NCI-H187 (cell line): ENCODE measurements at places on chromosomes 16 and 17.
A peak's percentile ranks its signal among the peaks of the same experiment; 100 is the strongest.

DNA sequence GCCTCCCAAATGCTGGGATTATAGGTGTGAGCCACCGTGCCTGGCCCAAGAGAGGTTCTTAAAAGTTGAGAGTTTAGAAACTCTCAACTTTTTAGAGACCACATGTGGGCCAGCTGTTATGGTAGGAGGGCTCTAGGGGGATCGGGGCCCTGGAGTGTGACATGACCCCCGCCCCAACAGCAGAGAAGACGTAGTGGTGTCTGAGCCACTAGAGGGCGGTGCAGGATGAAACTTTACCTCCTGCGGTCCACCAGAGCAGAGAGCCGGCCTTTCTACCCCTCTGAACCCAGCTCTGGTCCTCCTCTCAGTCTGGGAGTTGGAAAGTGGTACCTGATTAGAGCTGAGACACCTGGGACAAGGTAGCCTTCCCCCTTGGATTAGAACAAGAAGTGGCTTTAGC is 7.4 kb downstream of the CDK5RAP3 start:
- peak; percentile 25 for DNase-seq

- no peak for DNase-seq
These were observed 134.0 kb downstream of the IRX3 start for GRCh38 chr16:54152362-54153239.

- DNase-seq, result no peak
These were observed 119.1 kb upstream of the ANKFN1 start for GRCh38 chr17:56034197-56034635.

DNA sequence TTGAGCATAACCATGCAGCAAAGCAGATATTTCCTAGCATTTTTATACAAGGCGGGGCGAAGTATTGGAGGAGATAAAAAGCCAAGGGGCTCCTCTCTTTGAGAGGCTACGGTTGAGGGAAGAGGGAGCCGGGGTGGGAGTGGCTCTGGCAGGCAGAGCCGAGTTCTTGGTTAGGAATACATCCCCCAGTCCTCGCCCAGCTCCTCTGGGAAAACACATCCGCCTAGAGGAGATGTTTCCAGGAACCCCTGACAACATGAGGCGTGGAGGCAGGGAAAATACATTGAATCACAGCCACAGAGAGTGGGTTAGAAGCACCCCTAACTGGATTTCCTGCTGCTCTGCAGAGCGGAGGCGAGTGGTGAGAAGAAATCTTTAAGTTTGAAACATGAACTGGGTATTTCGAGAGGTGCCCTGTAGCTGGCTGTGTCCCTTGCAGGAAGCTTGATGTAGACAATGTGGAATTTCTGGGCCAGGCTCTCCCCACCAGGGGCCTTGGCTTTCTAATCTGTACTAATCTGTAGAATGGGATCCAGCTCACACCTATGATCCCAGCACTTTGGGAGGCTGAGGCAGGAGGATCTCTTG is 27.3 kb downstream of the TTYH2 start:
- DNase-seq, result no peak

GRCh38 chr17:3754458-3755334 is 31.0 kb downstream of the HASPIN start:
- peak; percentile 97 for DNase-seq

- DNase-seq, result no peak
These were observed 55.1 kb upstream of the CNTNAP4 start for GRCh38 chr16:76222087-76222486.

- DNase-seq, result no peak
These were observed 971.7 kb downstream of the CDH11 start for GRCh38 chr16:64150193-64150592.

- DNase-seq, result no peak
These were observed 4.9 kb downstream of the PTRH2 start for GRCh38 chr17:59702304-59702703.

DNA sequence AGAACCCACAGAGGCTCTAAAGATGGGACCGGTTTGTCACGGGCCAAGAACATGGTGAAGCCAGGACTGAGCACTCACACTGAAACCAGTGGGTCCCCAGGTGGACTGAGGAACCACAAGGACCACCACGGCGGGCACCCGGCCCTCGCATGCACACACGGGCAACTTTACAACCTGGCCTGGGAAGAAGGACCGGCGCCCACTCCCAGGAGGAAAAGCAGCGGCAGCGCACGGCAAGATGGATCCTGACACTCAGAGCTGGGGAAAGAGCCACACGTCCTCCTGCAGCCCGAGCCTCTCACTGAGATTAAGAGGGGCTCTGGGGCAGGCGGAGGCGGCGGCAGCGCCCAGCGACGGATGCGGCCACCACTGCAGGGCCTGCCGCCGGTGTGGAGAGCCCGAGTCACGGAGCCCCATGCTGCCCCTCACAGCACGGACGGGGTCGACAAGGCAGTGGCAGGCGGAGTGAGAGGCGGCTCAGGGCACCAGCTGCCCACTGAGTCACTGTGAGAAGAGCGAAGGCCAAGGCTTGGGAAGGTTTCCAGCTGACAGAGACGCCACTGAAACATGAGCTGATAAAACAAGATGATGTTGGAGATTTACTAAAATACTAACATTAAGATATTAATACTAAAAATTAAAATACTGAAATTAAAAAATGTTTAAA is 118.3 kb downstream of the ANKRD11 start:
- DNase-seq, result no peak

- no peak for DNase-seq
These were observed 2.1 kb downstream of the MED13 start for GRCh38 chr17:62062944-62063343.

DNA sequence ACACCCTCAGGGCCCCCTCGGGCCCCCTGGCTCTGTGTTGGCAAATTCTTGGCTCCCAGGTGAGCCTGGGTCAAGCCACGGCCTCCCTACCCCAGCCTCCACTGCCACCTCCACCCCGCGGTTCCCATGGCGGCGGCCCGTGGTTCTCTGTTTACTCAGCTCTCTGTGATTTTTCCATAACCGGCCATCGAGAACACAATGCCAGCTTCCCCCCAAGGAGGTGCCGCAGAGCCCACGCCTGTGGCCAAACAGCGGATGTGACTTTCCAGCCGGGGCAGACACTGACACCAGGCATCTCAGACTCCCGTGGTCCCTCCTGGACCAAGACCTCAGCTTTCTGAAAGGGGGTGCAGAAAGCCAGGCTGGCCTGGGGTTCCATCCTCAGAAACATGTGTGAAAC is 21.6 kb upstream of the ATP2A3 start:
- no peak for DNase-seq

DNA sequence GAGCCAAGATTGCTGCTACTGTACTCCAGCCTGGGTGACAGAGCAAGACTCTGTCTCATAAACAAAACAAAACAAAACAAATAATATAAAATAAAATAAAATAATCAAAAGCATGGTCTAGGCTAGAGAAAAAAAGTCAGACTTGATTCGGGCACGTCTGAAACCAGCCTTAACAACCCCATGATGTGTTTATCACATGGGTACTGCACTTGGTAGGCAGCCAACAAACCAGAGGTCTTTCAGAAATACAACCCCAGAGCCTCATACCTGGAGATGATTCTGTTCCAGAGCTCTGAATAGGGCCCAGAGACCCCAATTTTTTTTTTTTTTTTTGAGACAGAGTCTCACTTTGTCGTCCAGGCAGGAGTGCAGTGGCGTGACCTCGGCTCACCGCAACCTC is 9.6 kb upstream of the HAPSTR1 start:
- DNase-seq, result no peak

DNA sequence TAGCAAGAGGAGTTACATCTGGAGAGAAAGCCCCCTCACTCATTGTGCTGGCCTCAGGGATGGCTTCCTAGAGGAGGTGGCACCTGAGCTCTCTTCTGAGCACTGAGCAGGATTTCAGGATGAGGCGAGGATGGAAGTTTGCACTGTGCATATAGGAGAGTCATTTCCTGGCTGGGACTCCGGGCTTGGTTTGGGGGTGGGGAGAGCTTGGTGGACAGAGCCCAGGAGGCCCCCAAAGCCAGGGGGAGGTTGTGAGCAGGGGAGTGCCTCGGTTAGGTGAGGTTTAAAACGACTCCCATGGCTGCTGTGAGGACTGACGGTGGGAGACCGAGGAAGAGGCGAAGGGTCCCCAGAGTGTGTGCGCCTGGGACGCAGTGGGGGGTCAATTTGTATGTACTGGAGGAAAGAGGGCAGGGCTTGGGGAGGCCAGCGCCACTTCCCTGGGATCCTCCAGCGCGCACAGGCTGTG is 1.2 kb downstream of the CAMKK1 start:
- DNase-seq, result no peak

DNA sequence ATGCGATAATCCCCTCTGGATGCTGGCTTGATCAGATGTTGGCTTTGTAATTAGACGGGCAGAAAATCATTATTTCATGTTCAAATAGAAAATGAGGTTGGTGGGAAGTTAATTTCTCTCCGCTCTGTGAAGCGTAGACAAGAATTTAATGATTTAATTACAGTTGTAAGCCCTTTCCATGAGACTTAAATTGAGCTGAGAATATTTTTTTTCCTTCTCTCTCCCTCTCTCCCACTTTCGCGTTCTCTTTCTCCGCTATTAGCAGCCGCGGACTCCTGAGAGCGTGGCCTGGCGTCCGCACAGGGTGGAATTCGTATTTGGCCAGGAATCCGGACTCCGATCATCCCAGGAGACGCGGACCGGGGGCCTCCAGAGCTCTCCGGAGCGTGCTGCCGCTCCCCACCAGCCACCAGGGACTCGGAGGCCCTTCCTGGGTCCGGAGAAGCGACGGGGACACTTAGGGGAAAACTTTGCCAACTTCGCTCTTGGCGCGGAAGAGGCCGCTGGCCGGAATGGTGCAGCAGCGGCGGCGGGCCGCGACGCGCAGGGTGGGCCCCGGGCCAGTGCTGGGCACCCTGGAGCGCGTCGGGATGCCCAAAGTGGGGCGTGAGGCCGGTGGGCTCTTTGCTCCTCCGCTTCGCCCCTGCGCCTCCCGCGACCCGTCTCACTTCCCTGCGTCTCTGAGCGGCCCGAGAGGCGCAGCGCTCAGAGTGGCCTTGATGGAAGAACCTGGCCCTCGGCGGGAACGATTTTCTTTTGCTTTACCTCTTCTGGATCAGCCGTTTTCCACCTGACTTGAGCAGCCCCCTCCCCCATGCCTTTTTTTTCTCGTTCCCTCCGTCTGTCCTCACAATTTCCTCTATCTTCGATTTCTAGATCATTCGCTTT is 3.6 kb upstream of the IRX3 start:
- no peak for DNase-seq

- DNase-seq, result no peak
These were observed 10.8 kb upstream of the GCSH start for GRCh38 chr16:81106826-81107503.

DNA sequence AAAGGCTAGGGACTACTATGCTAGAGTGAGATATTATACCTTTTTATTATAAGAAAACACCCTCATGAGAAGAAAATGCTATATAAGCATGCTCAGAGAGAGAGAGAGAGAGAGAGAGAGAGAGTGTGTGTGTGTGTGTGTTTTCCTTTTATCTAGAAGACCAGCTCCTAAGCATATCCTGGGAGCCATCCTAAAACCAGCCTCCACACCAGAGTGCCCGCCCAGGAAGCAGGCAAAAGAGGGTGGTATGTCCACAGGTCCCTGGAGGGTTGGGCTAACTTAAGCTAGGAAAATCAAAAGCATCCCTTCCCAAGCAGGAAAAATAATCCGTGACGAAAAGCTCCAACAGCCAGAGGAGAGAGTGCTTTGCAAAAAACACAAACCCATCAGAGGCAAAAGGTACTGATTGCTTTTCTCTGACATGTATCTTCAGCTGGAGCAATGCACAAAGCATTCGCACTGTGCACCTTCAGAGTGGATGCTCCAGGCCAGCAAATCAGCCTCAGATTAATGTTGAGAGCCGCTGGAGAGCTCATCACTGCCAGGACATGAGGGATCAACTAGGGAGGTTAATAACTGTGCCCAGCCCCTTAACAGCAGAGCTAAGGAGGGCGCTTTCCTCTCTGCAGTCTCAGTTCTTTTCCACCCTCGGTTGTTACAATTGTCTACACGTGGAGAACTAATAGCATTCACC is 125.1 kb downstream of the SLC39A11 start:
- no peak for DNase-seq

DNA sequence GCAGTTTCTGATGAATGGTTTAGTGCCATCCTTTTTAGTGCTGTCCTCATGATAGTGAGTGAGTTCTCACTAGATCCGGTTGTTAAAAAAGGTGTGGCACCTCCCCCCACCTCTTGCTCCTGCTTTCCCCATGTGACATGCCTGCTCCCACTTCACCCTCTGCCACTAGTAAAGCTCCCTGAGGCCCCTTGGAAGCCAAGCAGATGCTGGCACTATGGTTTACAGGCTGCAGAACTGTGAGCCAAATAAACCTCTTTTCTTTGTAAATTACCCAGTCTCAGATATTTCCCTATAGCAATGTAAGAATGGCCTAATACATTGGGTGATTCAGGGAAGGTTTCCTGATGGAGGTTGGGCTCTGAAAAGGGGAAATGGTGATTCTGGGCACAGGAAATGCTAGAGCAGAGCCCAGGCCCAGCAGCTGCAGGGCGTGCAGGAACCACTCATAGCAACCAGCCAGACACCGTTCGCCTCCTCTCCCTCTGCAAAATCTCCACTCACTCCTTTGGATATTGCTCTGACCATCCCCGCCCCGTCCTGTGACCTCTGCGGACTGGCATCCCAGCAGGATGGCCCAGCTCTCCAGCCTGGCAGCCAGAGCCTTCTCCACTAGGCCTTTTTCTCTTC is 2.6 kb upstream of the ADORA2B start:
- no peak for DNase-seq

DNA sequence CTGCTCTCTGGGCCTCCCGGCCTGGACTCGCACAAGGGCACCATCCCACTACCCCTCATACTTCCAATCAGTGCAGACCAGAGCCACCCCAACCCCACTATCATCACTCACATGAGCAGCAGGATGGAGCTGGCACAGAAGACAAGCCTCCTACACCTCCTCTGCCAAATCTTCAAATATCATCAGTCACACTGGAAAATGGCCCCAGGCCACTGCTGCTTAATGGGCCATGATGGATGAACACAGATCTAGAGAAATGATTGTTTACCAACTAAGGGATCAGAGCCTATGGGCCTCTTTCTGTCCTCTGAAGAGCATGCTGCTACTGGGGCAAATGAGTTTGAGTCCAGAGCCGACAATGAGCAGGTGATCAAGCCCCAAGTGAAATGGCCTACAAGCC is 165.5 kb downstream of the GRIN2A start:
- DNase-seq, result no peak

DNA sequence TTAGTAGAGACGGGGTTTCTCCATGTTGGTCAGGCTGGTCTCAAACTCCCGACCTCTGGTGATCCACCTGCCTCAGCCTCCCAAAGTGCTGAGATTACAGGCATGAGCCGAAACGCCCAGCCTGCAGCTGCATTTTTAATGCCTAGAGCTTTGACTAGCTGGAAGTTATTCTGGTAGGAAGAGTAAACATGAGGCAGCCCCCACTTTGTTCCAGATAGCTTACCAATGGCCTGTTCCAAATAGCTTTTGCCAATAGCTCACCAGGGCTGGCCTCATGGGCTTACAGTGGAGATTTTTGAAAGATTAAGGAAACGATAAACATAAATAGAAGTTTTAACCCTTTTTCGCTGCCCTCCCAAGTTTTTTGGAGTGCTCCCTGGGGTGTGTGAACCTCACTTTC is 9.8 kb downstream of the TRPV2 start:
- no peak for DNase-seq

GRCh38 chr16:77500286-77500598 is 65.4 kb upstream of the ADAMTS18 start:
- DNase-seq, result no peak
